HCEC 1CT (cell line): ENCODE measurements at places on chromosomes 7 and 10.
A peak's percentile ranks its signal among the peaks of the same experiment; 100 is the strongest.

DNA sequence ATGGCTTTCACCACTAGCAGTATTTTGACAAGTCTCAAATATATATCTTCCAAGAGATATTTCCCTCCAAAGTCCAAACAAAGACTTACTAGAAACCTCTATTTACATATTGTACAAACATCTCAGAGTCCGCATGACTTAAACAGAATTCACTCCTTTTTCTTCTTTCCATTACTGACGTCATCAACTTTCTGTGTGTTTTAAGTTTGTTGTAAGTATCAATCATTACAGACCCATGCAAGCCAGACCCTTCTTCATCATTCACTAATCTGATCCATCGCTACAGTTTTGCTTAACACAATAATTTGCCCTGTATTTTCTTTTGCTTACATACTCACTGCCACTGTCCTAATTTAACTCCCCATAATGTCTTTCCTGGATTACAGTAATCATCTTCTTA, 51.9 kb downstream of the SEMA3A start:
- no peak for DNase-seq

DNA sequence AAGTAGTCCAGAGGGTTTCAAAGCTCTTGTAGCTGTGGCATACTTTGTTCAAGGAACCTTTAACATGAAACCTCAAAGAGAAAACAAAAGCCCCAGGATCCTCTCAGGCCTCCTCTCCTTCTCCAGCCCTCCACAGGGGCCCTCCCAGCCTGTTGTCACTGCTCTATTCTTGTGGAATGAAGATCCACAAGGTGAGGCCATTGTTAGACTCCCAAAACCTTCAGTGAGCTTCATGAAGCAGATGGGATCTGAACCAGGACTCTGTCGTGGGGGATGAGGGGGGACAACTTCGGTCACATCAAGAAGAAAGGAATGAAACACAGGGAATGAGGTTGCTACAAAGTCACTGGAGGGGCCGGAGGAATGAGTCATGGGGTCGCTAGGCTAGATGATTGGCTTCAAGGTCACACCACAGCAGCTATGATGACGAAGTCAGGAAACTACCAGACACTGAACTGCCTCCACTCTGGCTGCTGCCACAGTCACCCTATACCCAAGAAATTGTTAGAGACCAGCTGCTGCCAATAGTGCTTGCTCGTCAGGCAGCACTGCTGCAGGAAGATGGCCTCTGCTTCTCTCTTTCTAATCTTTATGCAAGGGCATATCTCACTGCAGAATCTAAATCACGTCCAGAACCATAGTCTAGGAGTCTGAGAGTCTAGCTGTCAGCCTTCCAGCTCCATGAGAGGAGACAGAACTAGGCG, 208.8 kb downstream of the HIBADH start:
- DNase-seq = peak; percentile 90

DNA sequence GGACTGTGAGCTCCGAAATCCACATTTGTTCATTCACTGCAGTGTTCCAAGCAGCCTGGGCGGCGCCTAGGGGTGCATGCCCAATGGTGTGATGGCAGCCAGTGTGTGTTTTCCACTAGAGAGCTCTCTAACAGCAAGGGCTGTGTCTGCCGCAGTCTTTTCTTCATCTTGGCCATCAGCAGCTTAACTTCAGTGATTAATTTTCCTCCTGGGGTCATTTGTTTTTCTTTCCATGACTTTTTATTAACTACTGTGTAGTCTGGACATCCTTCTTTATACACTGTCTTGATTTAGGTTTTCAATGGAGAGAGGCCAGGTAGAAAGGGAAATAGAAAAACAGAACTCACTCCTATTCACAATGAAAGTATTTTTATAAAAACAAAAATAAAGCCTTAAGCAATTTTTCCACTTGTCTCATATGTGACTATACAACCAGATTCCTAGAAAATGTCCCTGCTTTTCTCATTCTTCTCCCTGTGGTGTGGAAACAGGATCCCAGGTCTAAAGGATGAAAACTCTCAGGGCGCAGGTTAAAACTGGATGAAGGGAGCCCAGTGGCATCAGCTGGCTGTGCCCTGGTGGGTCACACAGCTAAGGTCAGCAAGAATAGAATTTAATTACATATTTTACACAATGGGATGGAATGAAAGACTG, 176.8 kb downstream of the PKD1L1 start:
- DNase-seq = no peak

DNA sequence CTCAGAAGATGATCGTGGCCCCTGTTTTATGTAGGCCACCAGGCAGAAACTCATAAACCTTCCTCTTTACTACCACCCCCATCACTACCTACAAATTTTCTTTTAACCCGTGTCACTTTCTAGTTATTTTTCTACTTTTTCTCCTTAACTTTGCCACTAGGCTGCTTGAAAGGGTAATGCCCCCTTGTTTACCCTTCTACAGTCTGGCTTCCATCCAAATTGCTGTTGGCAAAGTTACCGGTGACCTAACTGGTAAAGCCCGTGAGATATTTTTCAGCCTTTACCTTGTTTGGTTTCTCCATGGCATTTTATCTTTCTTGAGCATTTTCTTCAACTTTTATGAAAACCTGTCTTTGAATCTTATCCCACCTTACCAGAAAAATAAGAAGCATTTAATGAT, 153.0 kb downstream of the WNT2 start:
- no peak for DNase-seq

DNA sequence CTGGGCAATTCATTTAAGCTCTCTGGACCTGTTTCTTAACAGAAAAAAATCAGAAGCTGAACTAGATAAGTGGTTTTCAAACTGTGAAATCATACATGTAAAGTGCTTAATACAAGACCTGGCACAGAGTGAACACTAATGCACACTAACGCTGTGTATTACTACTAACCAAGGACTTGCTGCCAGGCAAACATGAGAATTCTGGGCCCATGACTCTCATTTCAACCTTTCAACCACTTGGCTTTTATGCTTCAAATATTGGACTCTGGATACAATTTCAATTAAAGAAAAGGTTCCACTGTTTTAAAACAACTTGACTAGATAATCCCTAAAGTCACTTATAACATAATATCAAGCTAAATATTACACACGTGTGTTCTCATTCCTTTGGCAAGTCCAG, 73.4 kb downstream of the SRPK2 start:
- DNase-seq = no peak

- DNase-seq = no peak
Measured at GRCh38 chr10:44908936-44909630, 2.1 kb upstream of the TMEM72 start.

GRCh38 chr7:15464667-15465121, 97.1 kb downstream of the AGMO start:
- no peak for DNase-seq

DNA sequence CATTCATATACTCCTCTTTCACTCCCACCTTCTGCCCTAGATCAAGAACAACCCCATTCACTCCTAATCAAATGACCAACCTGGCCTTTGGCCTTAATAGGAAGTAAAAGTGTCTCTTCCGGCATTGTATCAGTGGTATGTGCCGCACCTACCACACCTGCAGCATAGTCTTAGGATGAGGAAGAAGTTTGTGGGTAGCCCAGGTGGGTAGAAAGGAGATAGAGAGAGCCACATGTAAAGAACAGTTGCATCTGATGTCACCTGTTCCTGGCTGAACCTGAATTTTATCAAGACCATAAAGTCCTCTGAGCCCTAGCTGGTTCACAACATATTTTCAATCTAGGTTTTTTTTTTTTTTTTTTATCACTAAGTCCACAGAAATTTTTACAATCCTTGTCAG, 55.5 kb upstream of the PTPN12 start:
- no peak for DNase-seq

DNA sequence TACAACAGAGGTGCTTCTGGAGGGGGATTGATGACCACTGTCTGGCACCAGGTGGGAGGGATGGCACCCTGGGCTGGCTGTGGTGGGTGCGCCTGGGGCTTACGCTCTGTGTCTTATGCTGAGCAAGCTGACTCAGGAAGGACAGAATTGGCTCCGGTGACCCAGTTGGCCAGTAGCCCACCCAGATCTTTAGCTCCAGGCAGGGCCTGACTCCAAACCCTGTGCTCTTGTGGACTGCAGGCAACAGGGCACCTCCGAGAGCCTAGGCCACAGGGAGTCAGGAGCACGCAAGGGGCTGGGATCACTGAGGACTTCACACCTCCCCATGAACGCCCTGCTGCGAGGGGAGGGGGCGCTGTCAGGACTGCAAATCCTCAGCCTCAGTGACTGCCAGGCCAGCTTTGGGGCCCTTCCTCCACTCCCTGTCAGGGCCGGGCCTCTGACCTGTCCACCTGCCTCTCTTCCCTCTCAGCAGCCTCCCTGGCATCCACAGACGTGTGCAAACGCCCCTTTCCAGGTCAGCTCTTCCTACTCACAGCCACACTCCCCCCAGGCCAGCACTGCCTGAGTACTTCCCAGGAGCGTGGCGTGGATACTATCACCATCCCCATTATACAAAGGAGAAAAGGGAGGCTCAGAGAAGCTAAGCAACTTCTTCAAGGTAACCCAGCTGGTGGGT, 118.7 kb downstream of the SLIT1 start:
- DNase-seq = no peak

- no peak for DNase-seq
Measured at GRCh38 chr10:27661514-27662286, 83.9 kb downstream of the MKX start.

- no peak for DNase-seq
Measured at GRCh38 chr10:130737621-130738020, 573.9 kb downstream of the TCERG1L start.

DNA sequence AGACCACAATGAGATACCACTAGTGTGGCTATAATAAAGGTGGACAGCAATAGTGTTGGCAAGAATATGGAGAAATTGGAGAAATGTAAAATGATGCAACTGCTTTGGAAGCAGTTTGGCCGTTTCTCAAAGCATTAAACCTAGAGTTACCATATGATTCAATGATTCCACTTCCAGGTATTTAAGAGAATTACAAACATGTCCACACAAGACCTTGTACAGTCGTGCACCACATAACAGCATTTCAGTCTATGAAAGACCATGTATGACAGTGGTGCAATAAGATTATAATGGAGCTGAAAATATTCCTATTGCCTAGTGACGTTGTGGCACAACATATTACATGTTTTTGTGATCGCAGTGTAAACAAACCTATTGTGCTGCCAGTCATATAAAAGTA, 29.6 kb downstream of the CCDC172 start:
- no peak for DNase-seq

- DNase-seq = peak; percentile 26
Measured at GRCh38 chr7:20284771-20285143, 45.9 kb upstream of the ITGB8 start.

- DNase-seq = no peak
Measured at GRCh38 chr7:141200191-141201108, 126.6 kb downstream of the TMEM178B start.

GRCh38 chr10:7025296-7025695, 385.5 kb downstream of the SFMBT2 start:
- no peak for DNase-seq

GRCh38 chr10:43166880-43167497, 28.7 kb downstream of the CSGALNACT2 start:
- DNase-seq = no peak

- no peak for DNase-seq
Measured at GRCh38 chr10:133039107-133039802, 48.5 kb upstream of the ADGRA1 start.

- no peak for DNase-seq
Measured at GRCh38 chr7:69228212-69228811, 370.0 kb upstream of the AUTS2 start.

- peak; percentile 68 for DNase-seq
Measured at GRCh38 chr10:69641261-69641980, 11.4 kb downstream of the FAM241B start.

GRCh38 chr7:30815951-30816644, 44.9 kb downstream of the MINDY4 start:
- DNase-seq = no peak
